Activated CD4-positive, alpha-beta T cell treated with anti-CD3 and anti-CD28 coated beads, Interleukin-2, amount 50 U/mL, for 48 hours (primary cell): ENCODE measurements at places on chromosomes 1 and 21.

DNA sequence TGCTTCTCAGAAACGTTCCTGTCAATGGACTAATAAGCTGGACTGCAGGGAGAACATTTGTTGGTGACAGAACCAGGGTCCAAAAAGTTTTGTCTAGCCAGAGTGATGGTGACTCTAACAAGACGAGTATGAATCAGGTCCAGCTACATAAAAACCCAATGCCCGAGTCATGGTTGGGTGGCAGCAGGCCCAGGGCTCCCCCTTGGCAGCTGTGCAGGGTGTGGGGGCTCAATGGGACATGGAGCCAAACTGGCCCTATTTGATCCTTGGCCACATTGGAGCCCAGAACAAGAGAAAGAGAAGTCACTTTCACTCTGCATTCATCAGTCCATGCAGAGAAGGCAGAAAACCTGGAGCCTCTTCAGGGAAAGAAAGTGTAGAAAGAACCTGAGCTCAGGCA, 37.9 kb upstream of the TENT5C start:
- DNase-seq, result no peak

DNA sequence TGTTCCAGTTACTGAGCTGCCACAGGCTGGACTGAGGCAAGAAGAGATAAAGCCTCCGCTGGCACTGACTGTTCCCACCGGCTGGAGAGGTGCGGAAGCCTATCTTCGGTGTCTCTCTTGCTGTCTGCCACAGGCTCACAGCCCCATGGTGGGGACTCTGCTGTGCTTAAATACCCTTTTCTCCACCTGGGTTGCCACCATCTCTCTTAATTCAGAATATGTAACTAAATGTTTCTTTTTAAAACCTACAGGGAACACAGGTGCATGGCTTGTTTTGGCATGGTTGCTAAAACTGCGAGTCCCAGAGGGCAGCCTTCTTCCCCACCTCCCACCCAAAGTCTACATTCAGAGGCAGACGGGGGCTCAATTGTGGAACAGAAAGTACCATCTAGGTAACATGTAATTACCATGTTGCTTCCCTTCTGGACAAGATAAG, 8.1 kb upstream of the LBR start:
- DNase-seq, result no peak

- no peak for DNase-seq
Measured at GRCh38 chr1:193131266-193131860, 9.5 kb downstream of the CDC73 start.

DNA sequence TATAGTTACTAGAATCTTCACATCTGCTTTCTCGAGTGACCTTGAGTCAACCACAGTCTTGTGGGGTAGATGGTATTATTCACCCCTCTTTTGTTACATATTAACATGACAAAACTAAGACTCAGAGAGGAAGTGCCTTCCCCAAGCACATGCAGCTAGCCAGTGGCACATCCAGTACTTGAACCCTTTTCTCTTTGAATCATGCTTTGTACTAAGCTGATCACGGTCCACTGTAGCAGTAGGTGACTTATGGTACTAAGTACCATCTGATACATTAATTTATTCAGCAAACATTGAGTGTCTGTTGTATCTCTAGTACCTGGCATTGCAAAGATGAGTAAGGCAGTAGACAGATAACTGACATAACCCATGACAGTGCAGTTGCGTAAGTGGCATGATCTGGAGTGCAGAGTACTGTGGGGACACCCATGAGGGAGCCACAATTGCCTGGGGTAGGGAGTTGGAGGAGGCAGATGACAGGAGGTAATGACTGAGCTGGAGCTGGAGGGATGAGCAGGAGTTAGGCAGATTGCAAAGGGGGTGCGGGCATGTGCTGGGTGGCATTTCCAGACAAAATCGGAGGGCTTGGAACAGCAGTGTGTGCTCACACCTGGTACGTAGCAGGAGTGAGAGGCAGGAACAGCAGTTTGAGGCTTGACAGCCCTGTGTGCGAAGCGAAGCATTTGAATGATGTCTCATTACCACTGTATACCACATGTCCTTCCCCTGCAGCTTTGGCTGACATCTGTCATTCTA, 29.8 kb downstream of the UCK2 start:
- DNase-seq, result no peak

- DNase-seq, result no peak
Measured at GRCh38 chr21:25494804-25495203, 112.5 kb downstream of the MRPL39 start.

DNA sequence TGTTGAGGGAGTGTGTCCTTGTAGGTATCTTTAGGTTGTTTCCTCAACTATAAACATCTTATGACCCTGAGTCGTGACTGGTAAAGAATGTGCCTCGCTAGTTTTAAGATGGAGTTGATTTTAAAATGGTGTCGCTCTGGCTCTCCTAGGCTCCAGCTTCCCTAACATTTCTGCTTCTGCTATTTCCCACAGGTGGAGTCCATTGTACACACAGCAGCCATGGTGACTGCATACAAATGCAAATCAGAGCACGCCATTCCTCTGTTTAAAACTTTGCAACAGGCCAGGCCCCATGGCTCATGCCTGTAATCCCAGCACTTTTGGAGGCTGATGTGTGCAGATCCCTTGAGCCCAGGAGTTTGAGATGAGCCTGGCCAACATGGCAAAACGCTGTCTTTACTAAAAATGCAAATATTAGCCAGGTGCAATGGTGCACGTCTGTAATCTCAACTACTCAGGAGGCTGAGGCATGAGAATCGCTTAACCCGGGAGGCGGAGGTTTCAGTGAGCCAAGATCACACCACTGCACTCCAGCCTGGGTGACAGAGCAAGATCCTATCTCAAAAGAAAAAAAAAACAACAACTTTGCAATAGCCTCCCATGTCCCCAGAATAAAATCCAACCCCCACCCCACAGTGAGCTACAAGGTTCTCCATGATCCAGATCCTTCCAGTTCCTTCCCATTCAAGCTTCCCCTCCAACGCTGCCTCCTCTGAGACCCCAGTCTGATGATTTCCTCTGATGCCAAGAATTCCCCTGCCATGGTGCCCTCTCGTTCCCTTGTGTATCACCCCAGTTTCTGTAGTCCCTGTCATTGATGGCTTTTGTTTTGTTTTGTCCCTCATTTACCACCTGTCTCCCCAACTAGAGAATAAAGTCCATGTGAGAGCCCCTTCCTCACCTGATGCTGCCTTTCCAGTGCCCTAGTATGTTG, 36.9 kb upstream of the KLHDC7A start:
- no peak for DNase-seq

DNA sequence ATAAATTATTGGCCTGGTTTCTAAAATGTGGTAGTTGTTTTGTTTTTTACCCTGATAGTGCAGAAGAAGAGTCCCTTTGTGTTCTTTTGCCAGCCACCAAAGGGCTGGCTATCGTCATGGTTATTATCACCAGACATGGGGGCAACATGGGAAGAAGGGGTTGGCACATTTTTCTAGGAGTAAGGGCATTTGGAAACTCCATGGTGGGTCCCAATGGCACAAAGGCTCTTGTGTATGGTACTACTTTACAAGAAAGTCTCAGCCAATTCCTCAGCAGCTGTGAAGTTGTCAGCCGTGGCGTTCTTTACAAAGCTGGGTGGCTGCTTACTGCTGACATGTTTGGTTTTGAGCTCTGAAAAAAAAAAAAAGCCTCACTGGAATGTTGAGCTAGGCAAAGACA, 330.4 kb upstream of the ESRRG start:
- no peak for DNase-seq

DNA sequence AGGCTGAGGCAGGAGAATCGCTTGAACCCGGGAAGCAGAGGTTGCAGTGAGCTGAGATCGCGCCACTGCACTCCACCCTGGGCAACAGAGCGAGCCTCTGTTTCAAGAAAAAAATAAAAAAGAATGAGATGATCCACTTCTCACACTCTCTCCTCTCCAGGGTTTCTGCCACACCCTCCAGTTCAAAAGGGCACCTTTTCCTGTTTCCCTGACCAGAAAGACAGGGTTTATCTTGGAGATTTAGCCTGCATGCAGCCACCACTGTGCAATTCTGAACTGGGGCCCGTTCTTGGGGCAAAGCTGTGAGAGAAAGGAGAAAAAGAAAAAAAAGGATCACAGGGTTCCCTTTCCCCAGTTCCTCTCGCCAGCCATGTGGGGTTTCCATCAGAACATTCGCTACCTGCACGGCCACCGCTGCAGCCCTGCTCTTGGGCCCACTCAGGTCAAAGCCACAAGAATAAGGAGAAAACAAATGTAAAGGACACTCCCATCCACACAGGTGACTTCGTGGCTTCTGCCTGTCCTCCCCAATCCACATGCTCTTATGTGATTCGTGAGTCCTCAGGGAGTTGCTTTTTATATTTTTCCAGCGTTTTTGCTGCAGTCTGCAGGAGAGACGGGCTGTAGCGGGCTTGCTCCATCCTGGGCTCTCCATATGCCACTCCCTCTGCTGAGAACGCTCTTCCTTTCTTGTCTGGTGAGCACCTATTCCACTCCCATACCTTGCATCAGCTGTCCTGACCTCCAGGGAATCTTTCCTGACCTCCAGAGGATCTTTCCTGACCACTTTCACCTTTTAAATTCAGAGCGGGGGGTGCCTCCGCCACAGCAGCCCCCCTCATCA, 26.4 kb downstream of the GNG4 start:
- DNase-seq, result no peak

- peak; percentile 75 for DNase-seq
Measured at GRCh38 chr21:23968722-23969647, 1638.3 kb downstream of the MRPL39 start.

DNA sequence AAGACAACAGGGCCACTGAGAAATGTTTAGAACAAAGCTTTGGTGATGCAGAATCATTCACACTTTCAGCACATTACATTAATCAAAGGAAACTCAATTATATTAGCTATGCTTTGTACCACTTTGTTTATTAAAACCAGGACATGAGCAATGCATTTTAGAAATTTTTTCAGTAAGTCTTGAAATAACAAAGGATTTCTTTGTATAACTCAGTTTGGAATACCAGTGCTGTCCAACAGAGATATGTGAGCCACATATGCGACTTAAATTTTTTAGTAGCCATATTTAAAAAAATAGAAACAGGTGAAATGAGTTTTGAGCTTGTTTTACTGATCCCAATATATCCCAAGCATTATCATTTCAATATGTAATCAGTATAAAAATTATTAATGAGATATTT, 18.8 kb upstream of the F3 start:
- no peak for DNase-seq

- no peak for DNase-seq
Measured at GRCh38 chr1:61753998-61754508, 11.8 kb downstream of the PATJ start.

DNA sequence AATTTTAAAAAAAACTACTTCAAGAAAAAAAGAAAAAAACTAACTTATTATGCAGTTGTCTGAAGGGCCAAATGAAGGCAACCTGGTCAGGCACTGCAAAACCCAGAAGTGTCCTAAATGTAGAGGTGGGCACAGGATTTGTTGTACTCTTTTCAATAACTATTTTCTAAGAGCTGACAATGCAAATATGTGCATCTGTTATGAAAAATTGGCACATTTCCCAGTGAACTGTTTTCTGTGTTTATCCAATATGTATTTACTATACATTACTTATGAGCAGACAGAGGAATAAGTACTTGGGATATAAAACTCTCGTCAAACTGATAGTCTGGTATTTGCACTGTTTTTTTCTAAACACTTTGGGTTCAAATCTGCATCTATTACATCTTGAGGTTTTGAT, 188.0 kb upstream of the C21orf91 start:
- DNase-seq, result no peak

DNA sequence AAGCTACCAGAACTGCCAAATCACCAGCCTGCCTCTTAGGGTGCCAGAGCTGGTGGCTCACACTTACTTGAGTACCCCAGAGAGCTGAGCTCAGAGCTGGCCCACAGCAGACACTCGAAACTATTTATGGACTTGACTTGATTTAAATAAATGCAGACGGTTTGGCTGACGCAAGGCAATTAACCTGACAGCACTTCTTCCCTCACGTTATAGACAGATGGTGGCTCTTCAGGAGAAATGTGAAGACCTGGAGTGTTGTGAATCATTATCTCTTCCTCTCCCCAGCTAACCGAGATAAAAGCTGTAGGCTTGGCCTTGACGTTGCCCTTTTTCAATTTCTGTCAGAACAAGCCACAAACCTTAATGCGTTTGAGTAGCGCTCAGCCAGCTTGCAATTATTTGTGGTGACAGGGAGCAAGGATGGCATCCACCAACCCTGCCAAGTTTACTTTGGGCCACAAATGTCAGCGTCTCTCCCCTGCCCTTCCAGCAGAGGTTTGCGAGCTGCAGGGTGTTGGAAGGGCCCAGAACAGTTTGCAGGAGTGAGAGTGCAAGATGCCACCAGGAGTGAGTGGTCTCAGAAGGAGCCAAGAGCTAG, 34.0 kb upstream of the BCAR3 start:
- peak; percentile 58 for DNase-seq

- no peak for DNase-seq
Measured at GRCh38 chr1:55506740-55507577, 291.8 kb upstream of the USP24 start.

- no peak for DNase-seq
Measured at GRCh38 chr1:235460770-235461169, 43.5 kb downstream of the B3GALNT2 start.

DNA sequence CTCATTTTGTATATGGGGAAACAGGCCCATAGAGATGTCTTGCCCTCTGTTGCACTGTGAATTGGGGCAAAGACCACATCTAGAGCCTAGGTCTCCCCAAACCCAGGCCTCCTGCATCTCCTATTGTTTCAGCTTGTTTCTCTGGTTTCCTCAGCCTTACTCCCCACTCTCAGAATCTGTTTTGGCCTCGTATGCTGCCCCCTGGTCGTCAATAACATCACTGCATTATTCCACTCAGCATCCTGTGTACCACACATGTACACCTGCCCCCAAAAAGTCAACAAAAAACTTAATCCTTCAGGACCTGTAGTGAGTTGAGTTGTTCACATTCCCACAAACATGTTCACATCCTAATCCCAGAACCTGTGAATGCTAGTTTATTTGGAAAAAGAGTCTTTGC, 184.8 kb downstream of the BRINP2 start:
- no peak for DNase-seq

DNA sequence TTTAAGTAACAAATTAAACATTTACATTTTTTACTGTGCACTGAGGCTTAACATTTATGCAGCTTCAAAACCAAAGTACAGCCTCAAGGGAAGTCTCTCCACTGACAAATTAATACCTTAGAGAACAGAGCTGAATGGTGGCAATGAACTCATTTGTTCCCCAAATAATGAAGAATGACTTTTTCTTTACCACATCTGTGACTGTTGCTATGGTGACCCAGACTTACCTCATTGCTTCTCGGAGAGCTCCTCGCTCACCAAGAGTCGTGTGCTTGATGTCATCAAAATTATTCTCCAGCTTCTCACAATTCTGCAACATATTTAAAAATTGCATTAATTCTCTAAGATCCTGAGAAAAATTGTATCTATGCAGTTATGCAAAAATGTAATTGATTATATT, 92.9 kb downstream of the DPYD start:
- DNase-seq, result no peak
